IMR-90 (cell line): ENCODE measurements at places on chromosomes 2 and 18. TPM values are rescaled to one million over a fixed set of nuclear protein-coding genes. Genes with fewer than 3 reads are reported as not detected.

- H3K4me1 ChIP-seq = peaks cover 1% of the 10 kb centered on the region; the same call in 1 of the 2 replicates
- H3K27me3 ChIP-seq = peaks cover 32% of the 10 kb centered on the region
- no peak overlapping the region for H3K27ac ChIP-seq
- H3K4me3 ChIP-seq = no peak overlapping the region
- DNase-seq = no peak
These were observed 102.5 kb downstream of the EVA1A start for GRCh38 chr2:75458201-75458600.

- no peak overlapping the region for H3K27ac ChIP-seq
- no peaks in the 10 kb centered on the region for H3K36me3 ChIP-seq
- DNase-seq = no peak
- H3K27me3 ChIP-seq = no peaks in the 10 kb centered on the region
These were observed 242.5 kb downstream of the RPIA start for GRCh38 chr2:88933980-88934379.

DCC gene
- 0.54 and 0.83 TPM in 2 replicates for total RNA-seq

DNA sequence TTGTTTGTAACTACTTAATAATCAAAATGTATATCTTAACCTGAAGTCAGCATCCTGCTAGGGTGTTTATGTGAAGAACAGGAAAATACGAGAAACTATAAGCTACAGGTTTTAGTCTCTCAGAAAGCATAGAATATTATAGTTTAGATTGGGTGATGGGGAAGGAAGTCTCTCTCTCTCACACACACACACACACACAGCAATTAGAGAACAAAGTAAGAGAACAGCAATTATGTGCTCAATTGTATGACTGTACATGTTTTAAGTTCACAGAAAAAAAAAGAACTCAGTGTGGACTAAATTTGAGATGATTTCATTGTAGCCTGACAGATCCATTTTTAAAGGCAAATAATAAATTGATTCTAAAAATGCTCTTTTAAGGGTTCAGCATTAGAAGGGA is 94.3 kb upstream of the ZNF516 start:
- H3K27me3 ChIP-seq = peaks cover 2% of the 10 kb centered on the region; the same call in 1 of the 2 replicates
- H3K4me3 ChIP-seq = no peak overlapping the region
- peaks cover 7% of the 10 kb centered on the region; the same call in 1 of the 2 replicates for H3K4me1 ChIP-seq
- no peaks in the 10 kb centered on the region for H3K36me3 ChIP-seq

DNA sequence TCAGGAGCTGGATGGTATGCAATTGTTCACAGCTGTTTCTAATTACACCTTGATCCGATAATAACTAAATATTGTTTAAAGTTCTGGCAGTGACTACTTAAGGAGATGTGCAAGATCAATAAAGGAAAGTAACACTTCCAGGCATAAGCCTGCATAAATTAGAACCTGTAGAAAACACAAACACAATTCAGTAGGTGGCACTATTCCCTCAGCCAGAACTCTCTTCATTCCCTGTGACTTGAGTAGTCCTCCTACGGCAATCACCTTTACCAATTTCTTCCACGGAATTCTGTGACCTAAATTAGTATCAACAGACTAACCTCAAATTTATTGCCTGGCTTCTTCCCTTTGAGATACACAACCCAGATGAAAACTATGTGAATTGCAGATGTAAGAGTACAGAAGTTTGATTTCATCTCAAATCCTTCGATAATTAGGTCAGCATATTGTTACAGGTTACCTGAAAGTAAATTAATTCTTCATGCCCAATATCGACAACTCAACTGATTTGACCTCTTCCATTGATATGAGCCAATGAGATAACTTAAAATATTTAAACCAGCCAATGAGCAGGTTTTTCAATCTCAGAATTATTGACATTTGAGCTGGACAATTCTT is 137.8 kb downstream of the PID1 start:
- H3K27me3 ChIP-seq = no peaks in the 10 kb centered on the region
- H3K4me1 ChIP-seq = no peaks in the 10 kb centered on the region
- H3K4me3 ChIP-seq = no peak overlapping the region
- no peak overlapping the region for H3K27ac ChIP-seq
- H3K36me3 ChIP-seq = no peaks in the 10 kb centered on the region
- DNase-seq = peak; percentile 12

CD28 gene
- total RNA-seq = not detected in 2 replicates

- DNase-seq = no peak
- H3K27ac ChIP-seq = peak overlapping the region; percentile 98; the same call in 1 of the 2 replicates
- no peaks in the 10 kb centered on the region for H3K27me3 ChIP-seq
- peaks cover 2% of the 10 kb centered on the region for H3K36me3 ChIP-seq
- no peak overlapping the region for H3K4me3 ChIP-seq
These were observed 73.1 kb downstream of the SPATS2L start for GRCh38 chr2:200379481-200380090.

DNA sequence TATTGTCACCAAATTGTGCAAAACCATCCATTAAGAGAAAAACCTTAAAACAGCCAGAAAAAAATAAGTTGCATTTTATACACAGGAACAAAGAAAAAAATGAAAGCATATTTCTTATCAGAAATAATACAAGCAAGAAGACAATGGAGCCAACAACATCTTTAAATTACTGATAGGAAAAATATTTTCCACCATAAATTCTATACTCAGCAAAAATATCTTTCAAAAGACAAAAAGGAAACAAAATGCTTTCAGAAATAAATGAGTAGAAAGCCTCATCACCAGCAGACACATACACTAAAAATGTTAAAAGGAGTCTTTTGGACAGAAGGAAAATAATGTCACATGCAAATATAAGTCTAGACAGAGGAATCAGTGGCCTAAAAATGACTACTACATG is 106.4 kb upstream of the TRIB2 start:
- H3K4me1 ChIP-seq = peaks cover 6% of the 10 kb centered on the region
- no peaks in the 10 kb centered on the region for H3K36me3 ChIP-seq
- H3K27me3 ChIP-seq = no peaks in the 10 kb centered on the region
- no peak overlapping the region for H3K4me3 ChIP-seq
- H3K27ac ChIP-seq = no peak overlapping the region

GRCh38 chr2:59947209-59947608 is 606.2 kb downstream of the BCL11A start:
- H3K36me3 ChIP-seq = no peaks in the 10 kb centered on the region
- no peak for DNase-seq
- no peaks in the 10 kb centered on the region for H3K4me1 ChIP-seq
- H3K27me3 ChIP-seq = no peaks in the 10 kb centered on the region
- H3K27ac ChIP-seq = no peak overlapping the region

MFF gene
- 86.4 and 96.4 TPM in 2 replicates for total RNA-seq

FOXD4L1 gene
- not detected in 2 replicates for total RNA-seq

RGPD5 gene
- total RNA-seq = 14.3 and 21.7 TPM in 2 replicates

CPS1 gene
- total RNA-seq = 18.6 and 20.1 TPM in 2 replicates

ATG16L1 gene
- total RNA-seq = 26.2 and 26.9 TPM in 2 replicates

DNA sequence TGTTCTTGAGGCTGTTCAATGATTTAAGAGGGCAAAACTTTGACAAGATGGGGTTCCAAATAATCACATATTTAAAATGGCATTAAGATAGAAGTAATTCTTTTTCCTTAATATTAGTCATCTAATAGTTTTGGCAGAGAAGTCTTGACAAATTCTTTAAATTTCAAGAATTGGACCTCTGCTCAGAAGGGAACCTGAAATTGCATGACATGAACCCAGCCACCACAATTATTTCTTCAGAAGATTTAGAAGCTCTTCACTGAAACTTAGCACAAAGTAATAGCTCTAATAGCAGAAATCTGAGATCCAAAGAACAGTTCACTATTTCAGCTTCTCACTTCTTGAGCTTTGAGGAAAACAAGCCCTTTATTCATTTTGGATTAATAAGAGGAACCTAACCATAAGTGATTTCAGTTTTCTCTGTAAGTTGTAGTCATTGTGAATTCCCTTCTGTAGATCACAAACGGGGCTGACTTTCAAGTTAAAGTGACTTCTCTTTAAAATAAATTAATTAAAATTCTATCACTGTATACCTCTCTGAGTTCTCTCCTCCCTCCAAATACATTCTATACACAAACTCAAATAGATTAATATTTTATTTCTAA is 100.6 kb upstream of the ITGA4 start:
- no peaks in the 10 kb centered on the region for H3K27me3 ChIP-seq
- H3K4me1 ChIP-seq = no peaks in the 10 kb centered on the region
- H3K27ac ChIP-seq = no peak overlapping the region
- H3K4me3 ChIP-seq = no peak overlapping the region
- no peak for DNase-seq

DNA sequence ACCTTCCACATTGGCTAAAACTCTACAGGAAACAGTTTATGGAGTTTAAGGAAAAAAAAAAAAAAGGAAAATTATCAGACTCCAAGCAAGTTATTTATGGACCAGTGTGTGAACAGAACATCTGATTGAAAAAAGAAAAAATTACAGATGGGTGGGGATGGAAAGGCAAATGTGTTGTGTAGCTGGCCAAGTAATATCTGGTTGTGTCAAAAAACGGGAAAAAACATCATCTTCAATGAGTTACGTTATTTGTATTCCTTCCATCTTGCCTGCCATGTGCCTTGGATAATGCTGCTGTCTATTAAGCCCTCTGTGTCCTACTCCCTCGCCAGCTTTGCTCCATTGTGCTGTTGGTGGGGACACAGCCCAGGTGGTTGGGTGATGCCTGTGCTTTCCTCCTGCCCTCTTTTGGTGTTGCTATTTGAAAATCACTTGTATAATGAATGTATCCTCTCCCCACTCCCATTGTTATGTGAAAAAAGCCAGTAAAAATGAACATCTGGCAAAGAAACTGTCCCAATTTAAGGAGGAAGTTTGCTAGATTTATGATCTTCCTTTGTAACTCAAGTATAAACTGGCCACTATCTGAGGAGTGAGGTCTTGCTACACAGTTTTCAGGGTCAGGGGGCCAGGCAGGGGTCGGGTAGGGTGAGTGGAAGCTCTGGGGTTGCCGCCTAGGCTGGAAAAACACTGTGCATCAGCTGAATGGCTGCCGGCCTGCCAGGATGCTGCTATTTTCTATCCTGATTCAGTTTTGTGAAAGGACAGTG is 155.9 kb downstream of the FMNL2 start:
- no peak overlapping the region for H3K27ac ChIP-seq
- no peak overlapping the region for H3K4me3 ChIP-seq
- no peaks in the 10 kb centered on the region for H3K36me3 ChIP-seq
- peaks cover 7% of the 10 kb centered on the region; the same call in 1 of the 2 replicates for H3K4me1 ChIP-seq

DNA sequence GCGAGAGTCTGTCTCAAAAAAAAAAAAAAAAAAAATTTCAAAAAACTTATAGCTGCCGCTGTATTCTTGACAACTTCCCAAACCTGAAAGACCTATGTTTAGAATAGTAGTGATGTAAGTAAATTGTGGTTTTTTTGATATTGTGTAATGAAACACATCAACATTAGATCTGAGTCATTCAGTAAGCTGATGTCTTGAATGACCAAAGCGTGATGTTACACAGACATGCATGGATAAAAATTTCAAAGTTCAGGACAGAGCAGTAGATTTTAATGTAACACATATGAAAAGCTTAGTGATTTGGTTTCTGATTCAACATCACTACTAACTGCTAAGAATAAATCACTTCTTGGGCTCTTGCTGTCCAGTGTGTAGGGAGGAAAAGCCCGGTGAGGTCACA is 69.3 kb upstream of the MEX3C start:
- H3K27me3 ChIP-seq = no peaks in the 10 kb centered on the region
- H3K36me3 ChIP-seq = no peaks in the 10 kb centered on the region

DNA sequence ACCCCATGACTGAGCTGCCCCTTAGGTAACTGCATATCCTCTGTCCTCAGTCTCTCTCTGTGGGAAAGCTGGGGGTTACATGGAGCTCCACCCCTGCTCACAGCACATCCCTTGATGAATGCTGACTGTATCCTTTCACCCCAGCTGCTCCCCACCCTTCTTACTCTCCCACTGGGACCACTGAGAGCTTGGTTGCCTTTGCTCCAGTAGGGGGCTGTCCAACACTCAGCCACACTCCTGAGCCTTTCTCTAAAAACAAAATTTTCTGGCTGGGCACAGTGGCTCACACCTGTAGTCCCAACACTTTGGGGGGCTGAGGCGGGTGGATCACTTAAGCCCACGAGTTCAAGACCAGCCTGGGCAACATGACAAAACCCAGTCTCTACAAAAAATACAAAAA is 89.2 kb upstream of the MSH2 start:
- DNase-seq = no peak
- no peaks in the 10 kb centered on the region for H3K27me3 ChIP-seq
- peaks cover 15% of the 10 kb centered on the region for H3K4me1 ChIP-seq
- H3K27ac ChIP-seq = no peak overlapping the region

ABCG8 gene
- total RNA-seq = not detected in 2 replicates

CRYBA2 gene
- total RNA-seq = not detected in 2 replicates

DNA sequence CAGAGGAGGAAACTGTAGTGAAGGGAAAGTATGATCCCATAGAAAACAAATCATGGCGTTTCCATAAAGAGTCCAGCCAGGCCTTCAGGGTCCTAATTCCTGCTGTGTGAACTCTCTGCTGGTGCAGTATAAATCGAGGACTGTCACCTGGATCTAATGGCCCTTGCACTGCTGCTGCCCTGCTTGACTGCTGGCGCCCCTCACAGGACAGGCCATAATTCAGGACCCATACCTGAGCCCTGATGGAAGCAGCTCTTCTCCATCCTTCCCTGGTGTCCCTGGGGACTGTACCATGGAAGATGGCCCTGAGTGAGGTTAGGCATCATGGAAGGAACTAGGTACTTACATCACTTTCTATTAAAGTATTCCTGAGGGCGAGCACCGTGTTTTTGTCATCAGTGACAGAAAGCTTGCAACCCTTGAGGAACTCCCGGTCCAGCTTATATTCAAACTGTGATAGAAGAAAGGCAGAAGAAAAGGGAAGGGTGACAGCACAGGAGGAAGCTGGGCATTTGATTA is 116.9 kb downstream of the RIF1 start:
- H3K27me3 ChIP-seq = no peaks in the 10 kb centered on the region
- no peak overlapping the region for H3K27ac ChIP-seq
- no peaks in the 10 kb centered on the region for H3K4me1 ChIP-seq

DNA sequence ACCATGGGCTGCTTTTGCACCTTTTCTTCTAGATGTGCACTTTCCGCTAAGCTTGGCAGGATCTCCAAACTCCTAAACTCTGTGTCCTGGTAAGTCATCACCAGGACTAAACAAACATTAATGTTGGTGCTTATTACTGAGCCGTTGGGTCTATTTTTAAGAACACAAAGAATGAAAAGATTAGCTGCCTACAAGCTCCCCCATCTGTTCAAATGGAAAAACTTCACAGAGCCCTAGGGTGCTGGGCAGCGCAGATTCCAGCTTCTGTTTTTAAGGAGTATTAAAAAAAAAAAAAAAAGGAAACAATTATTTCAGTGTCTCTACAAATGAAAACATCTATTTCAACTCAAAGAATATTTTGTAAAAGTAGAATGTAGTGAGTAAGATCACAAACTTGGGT is 97.8 kb upstream of the AQP4 start:
- H3K4me3 ChIP-seq = no peak overlapping the region
- H3K27ac ChIP-seq = no peak overlapping the region
- no peaks in the 10 kb centered on the region for H3K27me3 ChIP-seq
- DNase-seq = no peak
- no peaks in the 10 kb centered on the region for H3K36me3 ChIP-seq
- no peaks in the 10 kb centered on the region for H3K4me1 ChIP-seq

FAP gene
- total RNA-seq = 71.0 and 93.9 TPM in 2 replicates
